ENCODE measurements at places on chromosomes 11 and 22. TPM values are rescaled to one million over a fixed set of nuclear protein-coding genes. Genes with fewer than 3 reads are reported as not detected.

The OR2AG2 gene
- not detected for polyA plus RNA-seq

The ACCSL gene
- polyA plus RNA-seq: not detected

- DNase-seq: no peak
Measured at GRCh38 chr11:36101466-36101865, 157.6 kb downstream of the LDLRAD3 start.

GRCh38 chr11:93775289-93775688 is 8.8 kb upstream of the MED17 start:
- no peak for DNase-seq

GRCh38 chr11:73783483-73784020 is 4.1 kb upstream of the MRPL48 start:
- DNase-seq: no peak

GRCh38 chr11:85379066-85379465 is 248.1 kb downstream of the DLG2 start:
- DNase-seq: no peak
